ENCODE measurements at places on chromosomes 3 and 15. TPM values are rescaled to one million over a fixed set of nuclear protein-coding genes. Genes with fewer than 3 reads are reported as not detected.

Gene SPG21
- total RNA-seq, result 55.8 TPM

Gene OR4M2
- total RNA-seq, result not detected

Gene CATSPER2
- total RNA-seq, result 5.5 TPM

Gene CAND2
- 16.8 TPM for total RNA-seq

Gene OXTR
- 3.0 TPM for total RNA-seq

Gene GATM
- total RNA-seq, result 146 TPM

Gene FEZF2
- 1.6 TPM for total RNA-seq

Gene LYZL4
- total RNA-seq, result not detected

Gene RHCG
- 1.8 TPM for total RNA-seq

Gene TJP1
- total RNA-seq, result 74.3 TPM

Gene CLDN18
- total RNA-seq, result not detected

Gene TRANK1
- total RNA-seq, result 20.1 TPM

Gene C3orf20
- total RNA-seq, result 0.23 TPM

Gene GP9
- not detected for total RNA-seq

Gene GOLGA8R
- total RNA-seq, result 2.1 TPM

Gene ISLR
- total RNA-seq, result 14.5 TPM

Gene CADM2
- total RNA-seq, result 172 TPM

Gene ANKUB1
- 4.2 TPM for total RNA-seq

Gene RAF1
- 110 TPM for total RNA-seq

Gene ADAMTSL3
- 2.3 TPM for total RNA-seq

Gene CLSTN2
- total RNA-seq, result 36.7 TPM

Gene KCNMB3
- 3.2 TPM for total RNA-seq

Gene MST1R
- 0.92 TPM for total RNA-seq

Gene RPL39L
- 14.5 TPM for total RNA-seq

Gene MME
- total RNA-seq, result 9.7 TPM

Gene CP
- 12.0 TPM for total RNA-seq

Gene VWA5B2
- total RNA-seq, result 3.9 TPM

Gene GASK1A
- total RNA-seq, result 9.9 TPM

Gene CCDC51
- 10.1 TPM for total RNA-seq

Gene INSYN1
- 36.0 TPM for total RNA-seq

Gene ROBO1
- total RNA-seq, result 193 TPM

Gene SLCO2A1
- 0.69 TPM for total RNA-seq

Gene CDC25A
- 10.8 TPM for total RNA-seq

Gene ZMYND10
- total RNA-seq, result 23.8 TPM

Gene GCSAM
- total RNA-seq, result not detected

Gene TERC
- total RNA-seq, result 71.0 TPM

Gene SOX2
- total RNA-seq, result 188 TPM

Gene MYO5C
- 3.0 TPM for total RNA-seq

Gene ATP13A5
- 0.92 TPM for total RNA-seq

Gene CCDC13
- total RNA-seq, result 5.1 TPM

Gene CCDC39
- total RNA-seq, result 3.9 TPM

Gene NKIRAS1
- 51.4 TPM for total RNA-seq
